ENCODE measurements at places on chromosomes 1 and 21.

GRCh38 chr21:41955516-41955915 is 1.7 kb upstream of the C2CD2 start:
- no peak for DNase-seq

- no peak for DNase-seq
Observed at GRCh38 chr1:22687191-22687590, 23.4 kb upstream of the EPHB2 start.

- DNase-seq = no peak
Observed at GRCh38 chr1:229108598-229109201, 162.2 kb upstream of the RAB4A start.

DNA sequence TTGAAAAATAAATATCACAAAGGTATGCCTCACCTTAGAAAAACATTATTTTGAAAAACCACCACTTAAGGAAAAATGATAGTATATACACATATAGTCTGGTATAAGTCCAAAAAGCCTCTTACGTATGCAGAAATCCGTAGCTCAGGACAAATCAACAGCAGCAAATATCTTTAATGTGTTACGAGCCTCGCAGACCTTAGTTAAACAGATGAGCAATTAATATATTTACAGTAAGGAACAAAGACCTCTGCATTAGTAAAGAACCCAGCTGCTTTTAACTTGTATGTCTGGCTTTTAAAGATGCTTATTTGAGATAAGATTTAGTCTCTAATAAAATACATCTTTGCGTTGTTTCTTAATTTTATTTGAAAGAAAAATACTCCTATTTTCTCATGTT is 79.9 kb upstream of the CHRM3 start:
- DNase-seq = no peak

DNA sequence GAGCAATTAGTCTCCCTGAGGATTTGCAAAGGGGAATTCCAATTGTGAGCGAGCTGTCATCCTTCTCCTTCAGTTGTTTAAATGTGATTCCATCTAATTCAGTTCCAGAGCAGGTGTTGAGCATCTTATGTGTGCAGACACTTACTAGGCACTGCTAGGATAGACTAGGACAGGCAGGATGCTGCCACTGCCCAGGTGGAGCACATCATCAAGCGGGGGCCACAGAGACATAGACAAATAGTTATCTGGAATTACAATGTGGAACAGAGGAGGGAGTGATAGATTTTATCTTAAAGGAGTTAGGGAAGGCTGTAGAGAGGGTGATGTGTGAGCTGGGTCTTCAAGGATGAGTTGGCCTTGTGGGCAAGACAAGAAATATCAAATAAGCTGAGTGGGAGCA is 55.9 kb downstream of the CDC7 start:
- no peak for DNase-seq

DNA sequence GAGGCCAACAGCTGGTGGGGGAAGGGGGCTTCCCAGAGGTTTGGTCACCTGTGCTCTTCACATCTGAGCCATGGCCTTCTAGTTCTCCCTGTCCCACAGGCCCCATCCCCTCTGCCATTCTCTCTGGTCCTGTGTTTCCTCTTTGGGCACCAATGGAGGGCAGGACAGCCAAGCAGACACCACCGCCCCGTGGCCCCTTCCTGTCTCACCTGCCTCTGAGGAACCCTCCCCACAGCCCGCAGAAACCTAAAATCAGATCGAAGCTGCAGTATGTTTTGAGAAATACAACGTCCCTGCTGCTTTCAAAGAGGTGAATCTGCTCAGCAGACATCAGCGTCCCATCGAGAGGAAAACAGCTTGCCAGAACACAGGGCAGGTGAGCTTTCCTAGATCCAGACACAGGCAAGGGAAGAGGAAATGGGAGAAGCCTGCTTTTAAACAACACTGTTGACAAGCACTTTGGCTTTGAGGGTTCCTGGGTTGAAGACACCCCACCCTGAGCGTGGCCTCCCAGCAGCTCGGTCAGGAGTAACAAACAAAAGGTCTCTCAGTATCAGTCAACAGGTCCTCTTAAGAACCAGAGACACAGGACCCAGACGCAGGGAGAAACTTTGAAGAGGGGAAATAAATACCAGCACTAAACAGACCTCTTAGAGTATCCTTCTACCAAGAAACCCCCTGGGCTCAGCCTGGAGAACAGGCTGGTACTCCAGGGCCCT is 2.3 kb downstream of the PANK4 start:
- DNase-seq = no peak

GRCh38 chr1:60160141-60160540 is 86.6 kb upstream of the C1orf87 start:
- DNase-seq = no peak
